Upper lobe of left lung (tissue), 6 donors: ENCODE measurements at places on chromosomes 11 and 22.
A peak's percentile ranks its signal among the peaks of the same experiment; 100 is the strongest.

- peak; percentile 42 for DNase-seq
These were observed 19.9 kb downstream of the EMID1 start for GRCh38 chr22:29225422-29226090.

DNA sequence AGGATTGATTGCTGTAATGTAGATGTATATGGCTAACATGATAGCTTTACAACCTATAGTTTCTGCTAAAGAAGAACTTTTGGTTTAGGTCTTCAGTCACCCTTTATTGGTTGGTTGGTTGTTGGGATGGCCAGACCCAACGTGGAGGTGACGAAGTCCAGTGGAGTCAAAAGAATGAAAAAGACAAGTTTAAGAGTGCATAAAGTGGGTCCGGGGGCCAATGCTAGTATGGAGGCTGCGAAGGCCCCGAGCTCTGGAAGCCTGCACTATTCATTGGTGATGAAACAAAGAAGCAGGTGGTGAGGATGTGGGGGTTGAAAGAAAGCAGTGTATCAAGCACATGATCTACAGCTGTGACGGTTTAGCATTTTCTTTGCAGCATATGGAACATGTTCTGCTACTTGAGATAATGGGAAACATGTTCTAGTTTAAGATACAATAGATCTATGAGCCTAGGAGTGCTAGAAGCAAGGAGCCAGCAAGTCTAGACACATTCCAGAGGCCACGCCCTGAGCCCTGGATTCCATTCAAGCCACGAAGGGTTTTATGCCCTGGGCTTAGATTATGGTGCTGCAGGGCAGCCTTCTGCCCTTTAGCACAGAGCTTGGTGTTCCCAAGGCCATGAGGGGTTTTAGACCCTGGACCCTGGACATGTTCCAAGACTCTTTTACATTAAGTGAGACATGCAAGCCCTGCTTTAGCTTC is 6.3 kb downstream of the TCP11L1 start:
- DNase-seq = no peak

- DNase-seq = no peak
These were observed 321.0 kb downstream of the NTM start for GRCh38 chr11:131691181-131692041.

DNA sequence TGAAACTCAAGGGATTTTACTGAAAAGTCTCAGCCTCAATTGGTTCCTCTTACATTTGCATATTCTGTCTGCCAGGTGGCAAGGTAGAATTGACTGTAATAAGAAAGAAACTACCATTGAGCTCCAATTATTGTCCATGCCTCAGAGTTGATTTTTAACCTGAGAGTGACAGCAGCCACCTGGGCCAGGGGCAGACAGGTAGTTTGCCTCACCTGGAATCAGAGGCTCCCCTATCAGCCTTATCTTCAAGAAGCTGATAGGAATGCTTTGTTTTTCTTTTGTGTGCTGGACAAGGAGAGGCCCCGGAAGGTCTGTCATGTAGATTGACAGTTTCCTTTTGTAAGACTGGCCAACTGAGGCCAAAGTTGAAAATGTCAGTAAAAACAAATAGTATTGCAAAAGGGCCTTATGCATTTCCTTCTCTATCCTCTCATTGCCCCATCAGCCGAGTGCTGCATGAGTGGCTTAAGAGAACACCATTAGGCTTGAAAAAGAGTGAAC is 34.1 kb downstream of the CD44 start:
- DNase-seq = no peak

DNA sequence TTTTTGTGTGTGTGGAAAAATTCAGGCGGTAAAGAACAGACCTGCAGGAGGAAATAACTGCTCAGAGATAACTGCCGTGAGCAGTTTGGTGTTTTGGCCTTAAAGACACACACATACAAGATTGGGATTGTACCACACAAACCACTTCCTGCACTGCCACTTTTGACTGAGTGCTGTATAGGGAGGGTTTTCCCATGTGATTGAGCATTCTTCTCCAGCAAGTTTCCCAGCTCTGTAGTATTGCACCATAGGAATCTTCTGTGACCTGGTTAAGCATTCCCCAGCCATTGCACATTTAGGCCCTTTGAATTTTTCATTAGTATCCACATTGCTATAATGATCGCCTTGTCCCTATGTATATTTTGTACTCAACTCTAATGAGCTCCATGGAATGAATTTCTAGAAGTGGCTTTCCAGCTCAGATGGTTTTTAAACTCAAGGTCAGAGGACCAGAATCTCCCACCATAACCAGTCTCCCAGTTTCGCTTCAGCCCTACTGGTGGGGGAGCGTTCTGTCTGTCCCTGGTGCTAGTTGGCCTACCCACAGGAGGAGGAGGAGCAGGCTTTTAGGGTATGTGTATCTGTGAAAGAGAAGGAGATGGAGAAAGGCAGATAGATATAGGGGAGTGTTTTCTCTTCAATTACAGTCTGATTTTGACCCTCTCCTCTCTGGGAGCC is 9.3 kb downstream of the CD82 start:
- no peak for DNase-seq
